Stimulated activated CD8-positive, alpha-beta memory T cell treated with anti-CD3 and anti-CD28 coated beads, Interleukin-4, amount 100 ng/mL, for 1 hour (primary cell): ENCODE measurements at places on chromosomes 6 and 20.

DNA sequence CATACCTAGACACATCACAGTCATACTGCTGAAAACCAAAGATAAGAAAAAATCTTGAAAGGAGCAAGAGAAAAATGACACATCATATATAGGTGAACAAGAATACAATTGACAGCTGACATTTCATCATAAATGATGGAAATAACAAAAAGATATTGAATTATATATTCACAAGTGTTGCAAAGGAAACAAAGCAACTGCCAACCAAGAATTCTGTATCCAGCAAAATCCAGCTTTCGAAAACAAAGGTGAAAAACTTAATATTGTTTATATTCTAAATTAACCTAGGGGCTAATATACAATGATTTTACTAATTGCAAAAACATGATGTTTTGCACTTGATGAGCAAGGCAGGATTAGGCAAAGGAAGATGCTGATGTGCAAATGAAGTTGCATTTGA, 84.3 kb downstream of the MOXD1 start:
- DNase-seq = no peak

DNA sequence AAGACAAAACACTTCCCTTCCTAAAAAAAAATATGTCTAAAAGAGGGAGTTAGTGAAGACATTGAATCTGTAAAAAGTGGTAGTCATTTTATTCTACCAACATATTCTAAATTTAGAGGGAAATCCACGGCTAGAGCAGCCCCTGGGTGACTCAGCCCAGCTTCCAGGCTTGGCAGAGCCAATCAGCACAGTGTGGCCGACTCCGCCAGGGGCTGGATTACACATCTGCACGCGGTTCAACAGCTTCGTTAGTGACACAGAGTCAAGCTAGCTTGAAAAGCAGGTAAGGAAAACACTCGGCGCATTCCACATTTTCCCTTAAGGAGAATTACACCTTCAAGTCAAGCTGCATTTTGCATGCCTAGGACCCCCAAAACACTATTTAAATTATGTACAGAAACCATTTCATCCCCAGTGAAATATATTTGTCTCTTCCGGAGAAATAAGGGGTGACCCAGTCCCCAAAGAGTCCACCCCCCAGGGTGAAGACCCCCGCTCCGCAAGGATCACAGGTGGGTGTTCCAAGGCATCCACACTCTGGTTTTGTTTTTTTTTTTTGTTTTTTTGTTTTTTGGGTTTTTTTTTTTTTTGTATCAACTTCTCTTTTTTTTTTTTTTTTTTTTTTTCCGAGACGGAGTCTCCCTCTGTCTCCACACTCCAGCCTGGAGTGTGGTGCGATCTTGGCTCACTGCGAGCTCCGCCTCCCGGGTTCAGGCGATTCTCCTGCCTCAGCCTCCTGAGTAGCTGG, 58.4 kb upstream of the ARID1B start:
- DNase-seq = no peak

- no peak for DNase-seq
Observed at GRCh38 chr20:23080521-23080920, 5.6 kb downstream of the CD93 start.

- no peak for DNase-seq
Observed at GRCh38 chr20:53174454-53174853, 202.3 kb downstream of the TSHZ2 start.

GRCh38 chr20:19832875-19833274, 74.8 kb downstream of the RIN2 start:
- no peak for DNase-seq

GRCh38 chr6:162219266-162219665, 508.3 kb downstream of the PRKN start:
- no peak for DNase-seq

DNA sequence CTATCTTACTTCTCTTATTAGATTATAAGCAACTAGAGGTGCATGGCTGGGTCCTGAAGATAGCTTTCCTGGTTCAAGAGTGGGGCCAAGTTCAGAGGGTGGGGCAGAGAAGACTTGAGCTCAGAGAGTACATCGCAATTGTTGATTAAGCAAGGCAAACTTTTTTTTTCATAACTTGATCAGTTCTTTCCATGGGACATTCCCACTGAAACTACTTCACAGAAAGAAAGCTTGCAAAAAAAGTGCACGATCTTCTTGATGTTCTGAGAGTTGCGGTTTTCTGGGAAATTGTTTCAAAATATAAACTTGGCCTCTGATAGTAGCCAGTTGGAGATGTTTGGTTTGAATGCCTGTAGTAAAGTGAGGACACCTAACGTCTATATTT, 100.9 kb downstream of the ZDHHC14 start:
- no peak for DNase-seq

DNA sequence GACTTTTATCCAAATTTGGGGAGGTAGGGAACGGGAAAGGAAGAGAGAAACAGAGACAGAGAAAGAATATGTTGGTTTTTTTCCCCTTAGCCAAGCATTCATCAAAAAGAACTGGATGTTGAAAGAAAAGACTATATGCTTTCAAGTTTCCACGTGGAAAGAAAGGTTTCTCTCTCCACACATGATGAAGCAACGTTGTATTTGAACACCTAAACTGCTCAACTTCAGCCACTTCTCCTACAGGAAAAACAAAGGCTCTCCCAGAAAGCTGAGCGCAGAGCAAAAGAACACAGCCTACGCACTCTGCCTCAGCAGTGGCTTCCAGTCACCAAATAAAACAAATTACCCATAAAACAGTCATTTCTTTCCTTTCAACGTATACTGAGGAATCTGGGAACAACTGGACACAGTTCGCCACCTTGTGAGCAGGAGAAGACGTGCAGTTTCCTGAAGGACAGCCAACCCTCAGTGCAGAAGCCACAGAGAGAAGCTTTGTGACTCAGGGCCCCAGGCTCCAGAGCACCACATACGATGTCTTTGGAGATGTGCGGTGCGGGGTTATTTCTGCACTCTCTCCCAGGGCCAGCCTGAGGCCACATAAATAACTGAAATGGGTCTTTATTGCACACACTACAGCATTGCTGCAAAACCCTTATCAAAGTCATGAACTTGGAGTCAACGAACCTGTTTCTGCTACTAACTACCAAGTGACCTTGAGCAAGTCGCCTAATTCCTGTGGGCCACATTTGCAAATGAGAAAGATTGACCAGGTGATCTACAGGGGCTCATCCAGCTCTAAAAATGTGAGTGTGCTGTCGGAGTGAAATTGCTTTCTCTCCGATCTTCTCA, 10.1 kb downstream of the IL17F start:
- DNase-seq = no peak

DNA sequence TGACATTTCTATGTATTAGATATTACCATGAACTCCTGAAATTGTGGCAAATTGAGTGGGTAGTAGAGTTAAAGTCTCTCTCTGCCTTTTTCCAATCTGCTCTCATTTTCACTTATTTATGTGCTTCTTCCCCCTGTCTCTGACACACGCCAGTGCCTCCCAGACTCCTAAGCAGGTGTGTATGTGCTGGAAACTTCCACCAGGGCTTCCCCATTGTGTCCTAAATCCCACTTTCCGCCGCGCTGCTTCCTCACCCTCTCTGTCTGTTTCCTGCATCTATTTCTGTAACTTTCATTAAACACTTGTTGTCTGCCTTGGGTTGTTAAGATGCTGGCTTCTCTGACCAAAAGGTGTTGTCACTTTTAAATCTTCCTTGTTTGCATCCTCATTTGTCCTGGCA, 97.6 kb upstream of the HDGFL1 start:
- DNase-seq = no peak

DNA sequence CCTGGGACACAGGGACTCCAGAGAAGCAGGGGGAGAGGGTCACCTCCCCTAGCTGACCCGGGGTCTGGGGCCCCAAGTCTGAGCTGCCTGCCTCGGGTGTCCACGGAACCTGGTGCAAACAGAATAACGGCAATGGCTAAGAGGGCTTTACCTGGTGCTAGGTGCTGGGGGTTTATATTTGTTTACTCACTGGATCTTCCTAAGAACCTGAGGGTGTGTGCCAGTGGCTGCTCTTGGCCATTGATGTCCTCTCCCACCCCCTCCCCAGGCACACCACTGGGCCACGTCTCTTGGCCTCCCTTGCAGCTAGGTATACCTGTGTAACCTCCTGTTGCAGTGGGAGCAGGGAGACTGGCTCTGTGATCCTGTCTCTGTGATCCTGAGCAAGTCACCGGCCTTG, 157.9 kb upstream of the MLN start:
- no peak for DNase-seq

GRCh38 chr6:137043710-137044365, 927 bp downstream of the IL20RA start:
- DNase-seq = no peak

DNA sequence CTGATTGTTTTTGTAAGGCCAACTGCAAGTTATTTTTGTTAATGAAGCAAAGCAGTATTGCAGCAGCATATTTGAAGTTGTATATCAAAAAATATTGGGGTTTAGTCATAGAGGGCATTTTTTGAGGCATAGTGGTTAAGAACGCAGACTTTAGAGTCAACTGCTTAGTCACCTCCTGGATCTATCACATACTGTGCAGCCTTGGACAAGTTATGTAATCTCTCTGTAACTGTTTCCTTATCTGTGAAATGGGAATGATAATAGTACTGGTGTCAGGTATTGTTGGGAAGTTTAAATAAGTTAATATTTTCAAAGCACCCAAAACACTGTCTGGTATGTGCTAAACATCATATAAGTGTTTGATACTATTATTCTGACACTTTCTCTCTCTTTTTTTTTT, 27.2 kb upstream of the EFHC1 start:
- no peak for DNase-seq

- DNase-seq = no peak
Observed at GRCh38 chr20:1075616-1076015, 42.8 kb upstream of the PSMF1 start.

DNA sequence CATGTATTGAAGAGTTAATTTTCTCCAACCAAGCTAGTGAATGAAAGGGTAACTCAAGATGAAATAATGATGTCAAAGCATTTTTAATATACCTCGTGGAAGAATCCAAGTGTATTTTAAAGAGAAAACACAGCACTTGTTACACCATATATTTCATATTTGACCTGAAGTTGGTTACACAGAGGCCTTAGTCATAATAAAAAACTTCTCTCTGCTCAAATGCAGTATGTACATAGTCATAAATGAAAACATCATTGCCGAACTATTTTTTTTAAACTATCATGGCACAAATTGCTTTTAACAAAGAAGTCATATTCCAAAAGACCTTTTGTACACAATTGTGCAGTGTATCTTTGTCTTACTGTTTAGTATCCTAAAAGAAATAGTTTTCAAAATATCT, 43.0 kb downstream of the BACH2 start:
- no peak for DNase-seq

DNA sequence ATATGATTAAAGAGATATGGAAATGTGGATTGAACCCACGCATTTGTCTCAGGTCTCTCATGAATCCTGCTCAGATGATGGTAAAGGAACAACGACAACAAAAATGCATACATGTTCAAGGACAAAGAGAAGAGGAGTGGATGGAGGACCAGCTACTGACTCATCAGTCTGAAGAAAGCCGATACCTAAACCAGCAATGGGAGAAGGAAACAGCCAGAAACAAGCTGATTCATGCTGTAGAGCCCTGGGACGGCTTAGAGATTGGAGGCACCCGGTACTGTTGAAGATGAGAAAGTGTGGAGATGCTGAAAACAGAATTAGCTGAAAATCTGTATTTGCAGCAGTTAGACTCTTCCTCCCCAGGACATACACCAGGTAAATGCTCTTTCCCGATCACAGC, 14.4 kb upstream of the RIPPLY2 start:
- DNase-seq = no peak

DNA sequence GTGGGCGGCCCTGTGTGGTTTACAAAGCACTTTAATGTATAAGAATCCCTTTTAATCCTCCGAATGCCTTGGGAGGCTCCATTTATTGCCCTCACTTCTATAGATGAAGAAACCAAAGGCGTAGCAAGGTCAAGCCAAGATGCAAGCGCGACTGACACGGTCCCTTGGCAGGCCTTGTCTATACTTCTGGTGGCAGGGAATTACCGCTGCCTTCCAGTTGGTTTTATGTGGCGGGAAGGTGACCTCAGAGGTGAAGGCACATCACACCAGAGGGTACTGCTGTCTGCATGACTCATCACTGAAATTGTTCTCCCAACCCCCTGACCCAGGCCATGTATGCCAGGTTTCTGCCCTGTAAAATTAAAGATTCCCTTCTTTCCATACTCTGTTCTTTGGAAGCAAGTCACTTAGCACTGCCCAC, 36.1 kb upstream of the NAA20 start:
- no peak for DNase-seq

DNA sequence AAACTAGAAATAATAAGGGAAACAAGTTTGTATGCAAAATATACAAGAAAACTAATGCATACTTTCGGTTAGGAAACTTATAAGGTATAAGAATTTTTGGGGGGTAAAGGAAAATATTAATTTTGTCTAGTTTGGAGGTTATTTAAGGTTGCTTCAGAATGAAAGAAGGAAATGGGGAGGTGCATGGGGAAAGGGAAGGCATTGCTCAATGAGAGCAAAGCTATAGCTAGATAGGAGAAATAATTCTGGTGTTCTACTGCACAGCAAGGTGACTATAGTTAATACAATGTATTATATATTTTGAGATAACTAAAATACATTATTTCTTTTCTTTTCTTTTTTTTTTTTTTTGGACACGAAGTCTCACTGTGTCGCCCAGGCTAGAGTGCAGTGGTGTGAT, 5.4 kb upstream of the MYMX start:
- DNase-seq = no peak

DNA sequence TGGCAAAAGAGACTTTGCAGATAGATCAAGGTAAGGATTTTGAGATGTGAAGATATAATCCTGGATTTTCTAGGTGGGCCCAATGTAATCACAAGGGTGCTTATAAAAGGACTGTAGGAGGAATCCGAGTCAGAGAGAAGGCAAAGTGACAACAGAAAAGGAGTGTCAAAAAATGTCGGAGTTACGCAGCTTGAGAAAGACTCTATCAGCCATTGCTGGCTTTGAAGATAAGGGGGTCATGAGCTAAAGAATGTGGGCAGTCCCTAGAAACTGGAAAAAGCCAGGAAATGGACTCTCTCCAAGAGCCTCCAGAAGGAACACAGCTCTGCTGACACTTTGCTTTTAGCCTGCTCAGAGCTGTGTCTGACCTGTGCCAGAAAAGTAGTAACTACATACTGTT, 8.7 kb upstream of the RWDD1 start:
- no peak for DNase-seq

- no peak for DNase-seq
Observed at GRCh38 chr6:116404696-116405095, 33.9 kb downstream of the DSE start.

DNA sequence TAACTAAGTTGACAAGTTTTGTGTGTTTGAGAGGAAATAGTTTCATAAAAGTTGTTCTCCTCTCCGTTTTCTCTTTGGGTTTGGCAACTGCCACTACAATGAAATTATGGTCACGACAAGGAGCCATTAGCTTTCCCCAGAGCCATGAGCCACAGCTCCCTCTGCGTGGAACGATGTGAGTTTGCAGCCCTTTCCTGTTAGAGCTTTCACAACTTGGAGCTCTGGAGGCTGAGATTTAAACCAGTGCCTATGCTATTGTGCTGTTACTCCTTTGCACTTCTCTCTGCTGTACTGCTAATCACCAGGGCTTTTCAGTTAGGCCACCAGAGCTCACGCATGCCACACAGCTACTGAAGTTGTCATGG, 29.3 kb upstream of the TXNDC5 start:
- no peak for DNase-seq
